ENCODE measurements at places on chromosomes 5 and 9. TPM values are rescaled to one million over a fixed set of nuclear protein-coding genes. Genes with fewer than 3 reads are reported as not detected.
A peak's percentile ranks its signal among the peaks of the same experiment; 100 is the strongest.

N4BP3 gene
- total RNA-seq, result 3.3 TPM

EGR1 gene
- total RNA-seq, result 41.6 TPM

DNA sequence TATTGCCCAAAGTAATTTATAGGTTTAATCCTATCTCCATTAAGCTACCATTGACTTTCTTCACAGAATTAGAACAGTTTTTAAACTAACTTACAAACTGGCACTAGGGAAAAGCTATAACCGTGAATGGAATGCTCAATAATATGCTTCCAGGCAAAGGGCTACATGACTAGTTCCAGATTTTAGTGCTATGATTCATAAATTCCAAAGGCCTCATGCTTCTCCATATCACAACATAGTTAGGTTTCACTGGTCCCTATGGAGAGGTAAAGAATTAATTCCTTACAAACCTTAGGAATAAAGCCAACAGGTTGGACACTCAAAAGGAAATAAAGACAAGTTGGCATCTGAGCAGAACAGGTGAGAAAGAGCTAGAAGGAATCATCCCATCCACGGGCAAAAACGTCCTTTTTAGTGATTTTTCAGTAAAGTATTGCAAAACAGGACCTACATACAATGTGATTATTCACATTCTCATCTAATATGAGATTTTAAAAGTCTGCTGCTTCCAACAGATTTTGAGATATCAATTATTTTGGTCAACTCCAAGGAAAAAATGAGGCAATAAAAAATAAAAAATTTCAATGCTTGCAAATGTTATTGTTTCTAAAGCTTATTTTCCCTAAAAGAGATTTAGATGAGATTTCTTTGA lies 97.0 kb upstream of the TARS1 start:
- no peak for DNase-seq

- no peak for DNase-seq
Measured at GRCh38 chr5:40477856-40478546, 201.7 kb upstream of the PTGER4 start.

GRCh38 chr9:111050819-111051218 lies 12.5 kb upstream of the LPAR1 start:
- DNase-seq, result no peak

DNA sequence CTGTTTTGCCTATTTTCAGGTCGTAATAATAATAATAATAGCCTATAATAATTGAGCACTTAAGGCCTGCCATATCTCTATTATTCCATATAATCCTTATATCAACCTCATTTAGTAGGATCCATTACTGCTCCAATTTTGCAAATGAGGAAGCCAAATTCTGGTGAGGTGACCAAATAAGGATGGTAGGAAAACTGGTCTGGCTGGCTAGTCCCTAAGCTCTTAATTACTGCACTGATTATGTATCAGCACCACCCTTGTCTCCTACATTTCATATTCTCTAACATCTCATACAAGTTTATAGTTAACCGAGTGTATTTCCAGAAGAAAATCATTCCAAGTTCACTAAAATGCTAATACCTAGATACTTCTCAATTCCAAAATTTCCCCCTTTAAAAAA lies 166.5 kb upstream of the RGMB start:
- no peak for DNase-seq

DNA sequence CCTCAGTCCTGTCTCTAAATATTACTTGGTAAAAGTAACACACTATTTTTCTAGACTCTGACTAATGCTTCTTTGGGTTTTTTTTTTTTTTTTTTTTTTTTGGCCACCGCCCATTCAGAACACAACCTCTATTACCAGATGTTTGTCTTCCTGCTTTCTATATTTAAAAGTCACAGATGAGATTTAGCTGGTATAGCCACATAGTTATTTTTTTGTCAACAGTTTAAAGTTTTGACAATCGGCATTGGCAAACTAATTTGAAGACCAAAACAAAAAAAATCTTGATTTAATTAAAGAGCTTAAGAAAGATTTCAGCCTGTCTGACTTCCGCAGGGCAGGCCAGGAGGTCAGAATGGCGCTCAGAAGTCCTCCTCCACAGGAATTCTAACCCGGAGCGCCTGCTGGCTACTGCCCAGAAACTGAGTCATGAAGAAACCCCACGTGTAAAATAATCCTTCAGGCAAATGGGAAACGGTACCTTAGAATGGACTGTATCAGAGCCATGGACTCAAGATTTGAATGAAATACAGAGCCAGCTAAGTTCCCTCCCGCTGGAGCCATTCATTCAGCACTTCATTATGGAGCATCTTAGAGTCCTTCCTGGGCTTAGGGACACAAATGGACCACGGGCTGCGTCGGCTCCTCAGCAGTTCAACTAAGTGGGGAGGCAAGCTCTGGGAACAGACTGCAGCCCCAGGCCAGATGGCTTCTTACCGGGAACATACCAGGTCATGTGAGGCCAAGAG lies 55.6 kb downstream of the PTPDC1 start:
- DNase-seq, result peak; percentile 86

PDE6A gene
- not detected for total RNA-seq

- DNase-seq, result peak; percentile 23
Measured at GRCh38 chr9:33101104-33101951, 24.9 kb upstream of the SMU1 start.

DNA sequence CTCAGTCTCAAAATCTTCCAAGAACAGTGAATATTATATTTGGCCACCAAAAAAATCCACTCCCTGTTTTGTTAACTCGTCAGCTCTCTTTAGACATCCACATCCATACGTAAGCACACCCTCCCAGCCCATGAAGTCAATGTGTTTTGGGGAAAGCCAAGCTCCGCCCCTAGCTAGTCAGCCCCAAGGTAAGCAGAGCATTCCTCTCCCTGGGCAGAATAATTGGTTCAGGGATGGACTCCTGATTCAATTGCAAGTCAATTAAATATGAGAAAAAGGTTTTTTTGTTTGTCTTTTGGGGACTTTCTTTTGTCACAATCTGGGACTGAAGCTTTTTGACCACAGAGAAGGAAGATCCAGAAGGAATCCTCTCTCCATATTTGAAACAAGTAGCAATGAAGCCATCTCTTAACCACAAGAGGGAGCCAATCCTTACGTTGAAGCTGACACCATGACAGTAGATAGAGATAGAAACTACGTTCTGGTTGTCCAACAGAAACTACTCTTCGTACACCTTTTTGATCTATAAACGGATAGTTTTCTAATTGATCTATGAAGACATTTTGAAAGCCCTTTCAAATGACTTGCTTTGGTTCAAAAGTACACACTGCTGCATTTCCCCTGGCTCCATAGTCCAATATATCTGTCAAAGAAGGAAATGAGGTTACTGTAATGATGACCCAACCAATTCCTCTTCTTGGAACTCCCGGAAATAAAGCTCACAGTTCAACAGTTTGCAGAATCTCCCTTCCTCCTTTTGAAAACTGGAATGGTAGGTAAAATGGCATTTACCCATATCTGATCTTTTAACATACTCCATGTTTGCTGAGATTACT lies 166.4 kb downstream of the TLE1 start:
- no peak for DNase-seq

- no peak for DNase-seq
Measured at GRCh38 chr9:92948038-92948534, 763 bp downstream of the FGD3 start.

RABEPK gene
- 20.3 TPM for total RNA-seq

DNA sequence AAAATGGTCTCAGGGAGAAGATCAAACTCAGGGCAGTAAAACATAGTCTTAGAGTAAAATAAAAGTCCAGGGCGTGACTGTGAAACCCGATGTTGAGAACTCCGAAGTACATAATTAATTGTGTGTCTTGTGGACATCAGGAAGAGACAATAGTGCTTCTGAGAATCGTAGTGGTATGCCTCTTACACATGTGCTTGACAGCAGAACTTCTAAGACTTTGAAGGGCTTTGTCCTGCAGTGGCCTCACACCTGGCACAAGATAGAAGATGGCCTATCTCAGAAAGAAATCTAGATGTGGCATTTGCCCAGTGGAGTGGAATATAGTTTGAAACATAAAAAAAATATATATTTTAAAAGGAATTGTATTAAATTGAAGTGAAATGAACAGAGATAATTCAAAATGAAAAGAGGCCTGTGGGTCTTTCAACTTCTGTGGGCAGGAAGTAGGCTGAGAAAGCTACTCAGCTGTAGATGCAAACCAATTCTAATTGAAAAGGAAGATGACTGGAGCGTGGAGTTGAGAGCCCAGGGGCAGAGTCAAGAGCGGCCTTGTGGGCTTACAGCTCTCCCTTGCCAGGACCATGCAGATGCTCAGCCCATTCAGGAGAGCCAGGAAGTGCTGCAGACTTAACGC lies 468.4 kb downstream of the KDM4C start:
- no peak for DNase-seq

DNA sequence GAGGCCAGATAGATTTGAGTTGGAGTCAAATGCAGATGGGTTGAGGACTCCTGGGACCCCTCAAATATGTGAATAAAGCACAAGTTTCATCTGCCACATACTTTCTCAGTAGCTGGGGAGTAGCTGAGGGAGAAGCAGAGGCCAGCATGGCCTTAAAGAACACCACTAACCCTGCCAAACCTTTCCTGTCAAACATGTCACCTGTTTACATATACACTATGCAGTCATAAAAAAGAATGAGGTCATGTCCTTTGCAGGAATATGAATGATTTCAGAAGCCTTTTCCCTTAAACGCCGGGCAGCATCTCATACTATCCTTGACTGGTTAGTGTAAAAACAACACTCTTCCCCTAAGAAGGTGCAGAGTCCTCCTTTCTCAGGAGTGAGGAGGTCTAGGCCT lies 25.2 kb upstream of the HSD17B4 start:
- no peak for DNase-seq

WNK2 gene
- total RNA-seq, result 40.0 TPM

Measured in ureter (tissue), 1 donor.